ENCODE measurements at places on chromosomes 7 and 10.

- no peak for DNase-seq
These were observed 52.3 kb upstream of the MSMB start for GRCh38 chr10:46098386-46098785.

- peak; percentile 28 for DNase-seq
These were observed 462.1 kb upstream of the GALNT17 start for GRCh38 chr7:70669854-70670253.

GRCh38 chr7:66466081-66466600, 162.5 kb upstream of the KCTD7 start:
- DNase-seq: no peak

DNA sequence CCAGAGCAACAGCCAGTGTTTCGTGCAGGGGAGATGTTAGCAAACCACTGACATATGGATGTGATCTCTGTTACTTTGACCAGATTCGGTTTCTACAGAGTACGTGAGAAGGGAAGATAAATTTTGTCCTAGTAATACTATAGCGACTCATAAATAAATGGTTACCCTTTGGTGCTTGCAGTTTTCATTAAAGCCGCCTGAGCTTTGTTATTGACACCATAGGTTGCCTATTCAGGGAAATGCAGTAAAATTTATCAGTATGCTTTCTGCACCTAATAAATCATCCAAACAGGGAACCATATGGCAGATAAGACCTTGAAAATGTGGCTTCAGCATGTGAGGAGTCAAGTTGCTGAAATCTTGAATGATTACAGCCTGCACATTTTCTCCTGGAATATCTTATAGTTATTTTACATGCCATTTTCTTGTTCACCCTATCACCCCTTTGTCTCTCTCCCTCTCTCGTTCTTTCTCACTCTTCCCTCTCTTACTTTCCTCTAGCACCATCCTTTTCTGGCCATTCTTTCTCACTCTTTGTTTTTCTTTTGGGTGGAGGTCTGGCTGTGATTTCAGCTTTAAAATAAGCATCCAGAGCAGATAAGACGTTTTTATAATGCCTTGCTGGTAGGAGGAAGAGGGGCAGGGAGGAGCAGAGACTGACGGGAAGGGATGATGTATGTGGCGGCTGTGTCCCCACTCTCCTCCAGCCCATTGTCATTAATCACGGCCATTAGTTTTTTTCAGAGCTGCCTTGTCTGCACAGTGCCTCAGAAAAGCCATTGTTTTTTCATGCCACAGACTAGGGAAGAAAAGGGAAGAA, 182.5 kb downstream of the LRMDA start:
- DNase-seq: no peak

DNA sequence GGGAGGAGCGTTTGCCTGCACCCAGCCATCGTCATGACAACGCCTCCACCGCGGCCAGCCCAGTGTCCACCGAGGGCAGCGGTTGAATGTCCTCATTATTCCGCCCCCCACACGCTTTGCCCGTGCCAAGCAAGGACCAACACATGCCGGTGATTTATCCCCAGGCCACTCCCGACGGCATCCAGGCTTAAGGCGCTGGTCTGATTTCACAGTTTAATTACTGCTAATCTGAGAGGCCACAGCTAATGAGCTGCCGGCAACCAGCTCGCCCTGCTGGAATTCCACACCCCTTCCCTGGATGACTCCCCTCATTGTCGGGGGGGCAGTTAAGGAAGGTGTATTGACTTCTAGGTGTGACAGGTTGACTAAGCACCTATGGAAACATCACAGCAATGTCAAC, 432.3 kb downstream of the DNAJB6 start:
- no peak for DNase-seq

DNA sequence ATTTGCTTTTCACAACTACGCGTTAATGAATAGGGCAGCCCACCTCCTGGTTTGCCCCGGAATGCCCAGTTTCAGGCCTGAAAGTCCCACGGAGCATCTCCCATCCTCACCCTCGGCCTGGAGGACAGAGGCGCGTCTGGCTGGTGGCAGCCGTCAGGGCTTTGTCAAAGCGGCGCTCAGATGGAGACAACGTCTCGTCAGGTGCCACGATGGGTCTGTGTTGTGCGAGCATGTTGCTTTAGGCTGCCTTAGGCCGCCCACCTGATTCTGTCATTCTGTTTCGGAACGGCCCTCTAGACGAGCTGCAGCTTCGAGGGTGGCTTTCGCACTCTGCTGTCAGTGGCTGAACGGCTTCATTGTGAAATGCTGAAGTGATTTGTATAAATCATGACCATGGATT, 39.4 kb upstream of the CFAP46 start:
- DNase-seq: no peak

DNA sequence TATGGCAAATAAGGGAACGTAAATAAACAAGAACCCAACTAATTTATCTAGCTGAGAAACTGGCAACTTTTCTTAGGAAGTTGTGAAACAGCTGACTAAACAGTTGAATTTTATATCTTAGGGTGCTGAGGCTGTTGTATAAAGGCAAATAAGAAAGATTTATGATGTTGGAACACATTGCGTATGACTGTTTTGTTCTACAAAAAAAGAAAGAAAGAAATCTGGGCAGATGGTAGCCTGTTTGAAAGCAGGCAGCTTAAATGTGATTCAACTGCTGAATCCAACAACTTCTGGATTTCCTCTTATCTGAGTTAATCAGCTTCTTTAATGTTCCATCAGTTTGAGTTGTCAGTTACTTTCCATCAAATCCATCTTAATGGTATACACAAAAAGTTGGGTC, 214.5 kb downstream of the SNX13 start:
- DNase-seq: no peak

DNA sequence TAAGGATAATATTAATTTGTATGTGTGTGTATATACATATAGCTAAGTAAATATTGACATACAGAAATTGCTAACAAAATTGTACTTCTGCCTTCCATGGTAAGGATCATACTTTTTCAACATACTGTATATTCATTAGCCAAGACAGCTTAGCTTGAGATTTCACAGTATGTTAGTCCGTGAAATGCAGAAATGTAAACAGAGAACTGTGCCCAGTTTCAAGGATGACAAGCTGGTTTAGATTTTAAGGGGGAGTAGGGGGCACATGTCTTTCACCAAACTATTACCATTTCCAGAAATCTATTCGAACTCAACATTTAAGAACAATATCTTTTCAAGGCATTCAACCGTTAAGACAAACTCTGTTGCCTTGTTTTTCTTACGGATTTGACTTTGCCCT, 182.2 kb downstream of the SORCS1 start:
- no peak for DNase-seq

GRCh38 chr7:137474540-137475026, 131.1 kb upstream of the PTN start:
- no peak for DNase-seq

- no peak for DNase-seq
These were observed 177.1 kb upstream of the PRKCQ start for GRCh38 chr10:6757158-6757557.

- no peak for DNase-seq
These were observed 766 bp upstream of the ITIH2 start for GRCh38 chr10:7702288-7702812.

GRCh38 chr7:77258014-77258413, 58.4 kb upstream of the FGL2 start:
- no peak for DNase-seq

GRCh38 chr7:2274666-2275065, 32.6 kb downstream of the NUDT1 start:
- no peak for DNase-seq

- DNase-seq: no peak
These were observed 36.6 kb downstream of the MICALL2 start for GRCh38 chr7:1422512-1423263.

DNA sequence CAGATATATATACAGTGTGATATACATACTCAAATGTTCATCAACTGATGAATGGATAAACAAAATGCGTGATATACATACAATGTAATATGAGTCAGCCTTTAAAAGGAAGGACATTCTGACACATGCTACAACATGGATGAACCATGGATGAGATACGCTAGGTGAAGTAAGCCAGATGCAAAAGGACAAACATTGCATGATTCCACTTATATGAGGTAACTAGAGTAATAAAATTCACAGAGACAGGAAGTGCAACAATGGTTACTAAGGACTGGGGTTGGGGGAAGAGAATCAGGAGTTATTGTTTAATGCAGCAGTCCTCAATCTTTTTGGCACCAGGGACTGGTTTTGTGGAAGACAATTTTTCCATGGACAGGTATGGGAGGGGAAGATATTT, 47.3 kb upstream of the PIK3AP1 start:
- no peak for DNase-seq

- no peak for DNase-seq
These were observed 89.5 kb downstream of the ANK3 start for GRCh38 chr10:60299961-60300883.

DNA sequence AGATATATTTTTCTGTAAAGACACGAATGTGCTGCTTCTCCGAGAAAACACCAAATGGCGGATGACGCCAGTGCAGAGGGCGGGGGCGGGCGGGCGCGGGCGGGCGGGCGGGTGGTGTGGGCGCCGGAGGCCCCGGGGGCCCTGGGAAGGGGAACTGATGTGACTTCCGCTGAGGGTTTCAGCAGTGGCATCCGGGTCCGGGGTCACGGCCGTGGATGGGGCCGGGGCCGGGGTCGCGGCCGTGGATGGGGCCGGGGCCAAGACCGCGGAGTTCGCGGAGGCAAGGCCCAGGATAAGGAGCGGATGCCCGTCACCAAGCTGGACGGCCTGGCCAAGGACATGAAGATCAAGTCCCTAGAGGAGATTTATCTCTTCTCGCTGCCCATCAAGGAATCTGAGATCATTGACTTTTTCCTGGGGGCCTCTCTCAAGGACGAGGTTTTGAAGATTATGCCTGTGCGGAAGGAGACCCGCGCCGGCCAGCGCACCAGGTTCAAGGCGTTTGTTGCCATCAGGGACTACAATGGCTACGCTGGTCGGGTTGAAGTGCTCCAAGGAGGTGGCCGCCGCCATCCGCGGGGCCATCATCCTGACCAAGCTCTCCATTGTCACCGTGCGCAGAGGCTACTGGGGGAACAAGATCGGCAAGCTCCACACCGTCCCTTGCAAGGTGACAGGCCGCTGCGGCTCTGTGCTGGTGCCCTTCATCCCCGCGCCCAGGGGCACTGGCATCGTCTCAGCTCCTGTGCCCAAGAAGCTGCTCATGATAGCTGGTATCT, 20.3 kb upstream of the IGF2BP3 start:
- DNase-seq: peak; percentile 69

DNA sequence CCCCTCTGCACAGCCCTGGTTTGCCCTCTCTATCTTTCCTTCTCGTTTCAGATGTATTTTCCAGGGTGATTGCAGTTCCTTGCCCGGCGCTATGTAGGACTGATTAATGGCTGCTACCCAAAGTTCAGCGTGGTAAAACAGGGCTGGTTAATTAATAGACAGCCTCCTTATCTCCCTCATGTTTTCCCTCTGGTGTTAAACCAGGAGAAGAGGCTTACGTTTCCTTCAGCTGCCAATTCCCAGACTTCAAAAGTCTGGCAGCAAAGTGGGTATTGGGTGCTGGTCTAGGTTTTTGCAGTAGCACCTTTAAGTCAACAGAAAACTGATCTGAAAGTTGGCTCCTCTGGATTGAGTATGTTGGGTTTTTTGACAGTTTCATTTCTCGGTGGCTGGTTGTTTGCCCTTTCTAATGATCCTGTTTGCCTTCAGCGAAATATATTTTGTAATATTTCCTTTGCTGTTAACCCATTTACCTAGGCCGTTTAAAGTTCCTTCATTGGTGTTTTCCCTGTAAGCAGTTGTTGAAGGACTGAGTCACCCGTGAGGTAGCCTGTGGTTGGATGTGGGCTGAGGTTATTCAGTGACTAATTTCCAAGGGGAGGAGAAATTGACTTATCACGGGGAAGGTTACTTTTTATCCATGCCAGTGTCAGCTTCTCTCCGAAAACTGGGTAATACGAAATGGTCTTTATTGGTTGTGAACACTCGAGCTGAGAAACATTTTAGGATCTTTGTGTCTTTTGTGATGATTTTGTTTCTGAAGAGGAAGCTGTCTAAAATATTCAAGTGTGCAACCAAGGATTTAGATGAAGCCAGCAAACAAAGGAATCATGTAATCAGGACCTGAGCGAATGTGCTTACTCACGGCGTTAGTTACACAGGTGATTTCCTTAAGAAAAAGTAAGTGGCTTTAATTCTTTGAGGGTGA, 257.2 kb downstream of the KIAA1217 start:
- no peak for DNase-seq

DNA sequence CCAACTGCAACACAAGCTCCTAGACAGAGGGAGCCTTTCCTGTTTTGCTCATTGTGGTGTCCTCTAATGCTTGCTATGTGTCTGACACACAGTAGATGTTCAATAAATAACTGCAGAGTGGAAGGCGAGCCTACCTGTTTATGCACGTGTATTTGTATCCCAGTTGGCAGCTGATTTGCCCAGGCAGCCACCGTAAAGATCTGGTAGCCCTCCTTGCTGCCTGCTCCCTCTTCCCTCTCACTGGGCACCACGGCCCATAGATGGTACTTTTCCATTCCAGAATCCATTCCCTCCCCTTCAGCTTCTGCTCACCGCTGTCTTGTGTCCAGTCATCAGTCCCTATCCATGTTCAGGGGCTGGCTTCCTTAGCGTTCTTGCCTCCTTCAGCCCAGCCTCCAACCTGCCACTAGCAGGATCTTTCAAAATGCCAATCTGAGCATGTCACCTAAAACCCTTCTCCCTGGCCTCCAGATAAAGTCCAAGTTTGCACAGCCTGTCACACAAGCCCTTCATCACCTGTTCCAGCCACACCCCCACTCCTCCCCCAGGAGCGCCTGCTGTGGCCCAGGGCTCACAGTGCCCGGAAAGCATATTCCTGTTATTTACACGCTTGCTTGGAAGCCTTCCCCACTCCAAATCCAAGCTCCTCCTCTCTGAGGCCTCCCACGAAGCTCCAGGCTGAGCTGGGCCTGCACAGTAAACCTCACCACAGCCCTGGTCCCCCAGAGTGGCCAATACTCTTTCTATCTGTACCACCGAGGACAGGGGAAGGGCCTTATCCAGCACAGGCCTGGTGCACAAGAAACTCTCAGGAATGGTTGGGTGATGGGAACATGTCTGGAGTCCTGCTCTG, 21.0 kb downstream of the ZCCHC24 start:
- no peak for DNase-seq

- no peak for DNase-seq
These were observed 33.5 kb downstream of the FGFBP3 start for GRCh38 chr10:91875779-91876178.

DNA sequence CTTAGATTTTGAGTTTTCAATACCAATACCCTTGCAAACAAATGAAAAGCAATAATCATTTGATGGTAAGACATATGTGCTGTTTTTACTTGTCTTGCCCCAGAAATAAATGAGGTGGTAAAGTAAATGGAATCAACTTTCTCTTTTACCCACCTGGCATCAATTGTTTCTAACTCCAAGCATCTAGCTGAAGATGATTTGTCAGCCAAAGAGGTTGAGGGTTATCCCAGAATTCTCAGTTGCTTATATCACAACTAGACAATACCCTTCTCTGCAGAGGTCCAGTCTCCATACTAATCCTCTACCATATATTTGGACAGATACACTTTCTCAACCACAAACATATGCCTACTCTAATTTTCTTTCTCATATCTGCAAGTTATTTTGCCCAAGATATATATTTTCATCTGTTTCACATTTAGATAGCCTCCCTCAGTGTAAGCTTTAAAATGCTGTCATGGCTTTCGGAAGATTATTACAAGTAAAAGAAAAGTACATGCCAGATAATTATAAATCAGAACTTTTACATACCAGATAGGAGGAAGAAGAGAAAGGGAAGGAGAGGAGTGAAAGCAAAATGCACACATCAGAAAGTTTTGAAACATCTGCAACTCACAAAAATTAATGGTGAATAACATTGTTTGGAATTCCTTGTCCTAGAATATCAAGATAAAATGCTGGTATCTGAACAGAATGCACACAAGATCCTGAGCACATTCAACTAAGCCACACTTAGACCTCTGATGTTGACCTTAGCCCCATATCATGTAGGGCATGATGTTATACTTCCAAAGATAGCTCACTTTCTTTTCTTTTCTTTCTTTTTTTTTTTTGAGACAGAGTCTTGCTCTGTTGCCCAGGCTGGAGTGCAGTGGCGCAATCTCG, 146.6 kb downstream of the REEP3 start:
- no peak for DNase-seq

Measured in activated T-cell treated with anti-CD3 and anti-CD28 coated beads, Interleukin-2, amount 50 U/mL, for 1 hour (primary cell).